ENCODE measurements at places on chromosomes 7 and 10. TPM values are rescaled to one million over a fixed set of nuclear protein-coding genes. Genes with fewer than 3 reads are reported as not detected.
A peak's percentile ranks its signal among the peaks of the same experiment; 100 is the strongest.

DNA sequence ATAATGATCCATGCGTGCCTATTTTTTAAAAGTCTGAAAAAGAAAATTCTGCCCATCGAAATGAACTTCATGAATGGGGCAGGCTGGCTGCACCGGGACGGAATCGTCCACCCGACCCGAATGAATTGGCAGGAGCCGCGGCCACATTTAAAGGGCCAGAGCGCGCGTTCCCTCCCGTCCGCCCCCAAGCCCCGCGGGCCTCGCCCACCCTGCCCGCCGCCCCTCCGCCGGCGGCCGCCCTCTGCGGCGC, 319 bp upstream of the GATA3 start:
- H3K4me3 ChIP-seq, result peak overlapping the region; percentile 97
- DNase-seq, result no peak
- H3K36me3 ChIP-seq, result peaks cover 39% of the 10 kb centered on the region
- H3K27ac ChIP-seq, result peak overlapping the region; percentile 88

The PRKG1 gene
- total RNA-seq, result not detected

GRCh38 chr10:47406548-47406869, 22.4 kb upstream of the ZNF488 start:
- no peak overlapping the region for H3K4me3 ChIP-seq
- no peak overlapping the region for H3K27ac ChIP-seq
- DNase-seq, result no peak
- H3K4me1 ChIP-seq, result no peaks in the 10 kb centered on the region
- H3K27me3 ChIP-seq, result no peaks in the 10 kb centered on the region
- H3K36me3 ChIP-seq, result no peaks in the 10 kb centered on the region

The CFAP70 gene
- 0.40 TPM for total RNA-seq

DNA sequence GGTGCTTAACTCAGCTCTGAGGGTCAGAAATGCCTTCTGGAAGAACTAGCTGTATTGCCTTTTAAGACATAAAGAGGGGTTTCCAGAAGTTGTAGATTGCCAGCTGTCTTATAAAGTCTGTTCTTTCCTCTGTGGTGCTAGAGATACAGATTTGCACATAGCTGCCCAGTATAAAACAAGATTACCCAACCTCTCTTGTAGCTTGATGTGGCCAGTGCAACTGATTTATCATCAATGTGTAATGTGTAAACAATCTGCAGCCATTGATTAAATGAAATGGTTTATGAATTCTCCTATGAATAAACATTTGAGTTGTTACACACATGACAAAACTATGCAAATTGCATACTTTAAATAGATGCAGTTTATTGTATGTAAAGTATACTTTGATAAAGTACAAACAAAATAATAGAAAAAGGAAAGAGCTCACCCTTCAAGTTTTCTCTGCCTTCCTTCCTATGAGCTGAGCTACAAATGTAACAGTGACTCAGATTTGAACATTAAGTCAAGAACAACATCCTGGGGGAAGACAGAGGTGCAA, 195.2 kb downstream of the TMEM26 start:
- H3K27ac ChIP-seq, result no peak overlapping the region
- no peak overlapping the region for H3K4me3 ChIP-seq
- no peak for DNase-seq
- no peaks in the 10 kb centered on the region for H3K4me1 ChIP-seq

The PHKG1 gene
- total RNA-seq, result 1.7 TPM

- DNase-seq, result no peak
- H3K27me3 ChIP-seq, result peaks cover 4% of the 10 kb centered on the region
- H3K27ac ChIP-seq, result no peak overlapping the region
- no peaks in the 10 kb centered on the region for H3K4me1 ChIP-seq
Measured at GRCh38 chr7:17422966-17423365, 124.5 kb downstream of the AHR start.

All from activated CD8-positive, alpha-beta T cell treated with anti-CD3 and anti-CD28 coated beads, Interleukin-2, amount 10 ng/mL, durations not matched to agents 7 days and 5 days (primary cell).